T-helper 2 cell treated with Interferon-gamma antibody and Interleukin-4, amounts not matched to agents 100 ng/mL and 5 ng/mL, for 36 hours (primary cell): ENCODE measurements at places on chromosomes 3 and 15. TPM values are rescaled to one million over a fixed set of nuclear protein-coding genes. Genes with fewer than 3 reads are reported as not detected.

Gene ITGA11
- 0.64 and 1.0 TPM in 2 replicates for total RNA-seq

Gene DZIP1L
- not detected in 2 replicates for total RNA-seq

Gene JMJD7
- total RNA-seq: 17.7 and 17.8 TPM in 2 replicates

Gene BTD
- total RNA-seq: 5.4 and 6.4 TPM in 2 replicates

Gene MYRIP
- total RNA-seq: not detected in 2 replicates

Gene SKOR1
- 0.18 and 0.30 TPM in 2 replicates for total RNA-seq

Gene CPNE4
- total RNA-seq: not detected in 2 replicates

Gene IMPG2
- 0.20 TPM in 2 replicates for total RNA-seq

Gene ATG3
- total RNA-seq: 64.1 and 69.2 TPM in 2 replicates

Gene KIF15
- 43.3 and 44.8 TPM in 2 replicates for total RNA-seq

Gene HTR3E
- not detected in 2 replicates for total RNA-seq

Gene SYNPR
- total RNA-seq: not detected in 2 replicates

Gene CORO2B
- not detected in 2 replicates for total RNA-seq

Gene IGSF10
- total RNA-seq: not detected in 2 replicates

Gene DPPA2
- not detected in 2 replicates for total RNA-seq

Gene OIP5
- 18.7 TPM in 2 replicates for total RNA-seq

Gene KNL1
- 51.7 and 53.0 TPM in 2 replicates for total RNA-seq

Gene FYTTD1
- 42.9 and 43.3 TPM in 2 replicates for total RNA-seq

Gene FBXW12
- not detected in 2 replicates for total RNA-seq

Gene ENTPD3
- not detected in 2 replicates for total RNA-seq

Gene EXOG
- 22.7 and 23.2 TPM in 2 replicates for total RNA-seq

Gene RBP2
- total RNA-seq: not detected in 2 replicates

Gene CHRD
- total RNA-seq: not detected in 2 replicates

Gene TRH
- not detected in 2 replicates for total RNA-seq

Gene ARHGAP31
- total RNA-seq: 2.7 and 3.0 TPM in 2 replicates

Gene CLSTN2
- not detected in 2 replicates for total RNA-seq

Gene OTOL1
- not detected in 2 replicates for total RNA-seq

Gene ANKRD34C
- not detected in 2 replicates for total RNA-seq

Gene TIGIT
- total RNA-seq: 3.2 and 3.7 TPM in 2 replicates

Gene WDR49
- 0.30 and 0.39 TPM in 2 replicates for total RNA-seq

Gene EFCC1
- total RNA-seq: 0.07 TPM in 1 of 2 replicates, not detected in the other

Gene BCL2A1
- total RNA-seq: 17.5 and 20.0 TPM in 2 replicates

Gene PGBD4
- 3.7 and 3.8 TPM in 2 replicates for total RNA-seq

Gene GASK1A
- total RNA-seq: 0.09 TPM in 1 of 2 replicates, not detected in the other

Gene CTXN2
- 0.05 TPM in 1 of 2 replicates, not detected in the other for total RNA-seq

Gene PODXL2
- 2.2 and 2.9 TPM in 2 replicates for total RNA-seq

Gene SOX14
- not detected in 2 replicates for total RNA-seq

Gene MYD88
- 77.4 and 83.7 TPM in 2 replicates for total RNA-seq
